ENCODE measurements at places on chromosomes 7 and 10.

DNA sequence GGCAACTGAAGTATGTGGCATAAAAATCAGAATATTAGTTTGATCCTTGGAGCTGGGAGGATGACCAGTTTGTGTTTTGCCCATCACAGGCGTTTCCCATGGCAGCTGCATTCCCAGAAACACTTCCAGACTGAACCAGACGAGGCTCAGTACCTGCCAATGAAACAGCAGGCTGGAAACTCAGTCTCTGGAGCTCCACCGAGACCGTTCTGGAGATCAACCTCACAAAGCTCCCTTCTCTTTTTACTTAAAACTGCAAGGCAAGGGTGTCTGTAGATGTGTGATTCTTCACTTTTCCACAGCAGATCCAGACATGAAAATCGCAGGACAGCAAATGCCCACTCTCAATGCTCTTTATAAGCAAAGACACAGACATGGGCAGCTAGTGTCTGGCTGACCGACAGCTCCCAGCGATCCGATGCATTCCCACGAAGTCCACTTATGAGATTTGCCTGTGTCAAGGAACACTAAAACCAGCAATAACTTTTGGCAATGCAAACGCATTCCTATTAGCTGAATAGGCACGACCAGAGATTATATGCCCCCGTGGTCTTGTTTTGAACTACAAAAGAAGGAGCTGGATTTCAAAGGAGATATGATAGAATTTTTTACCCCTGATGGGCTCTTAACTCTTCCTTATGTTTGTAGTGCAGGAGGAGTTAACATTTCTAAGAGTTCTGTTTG, 72.6 kb downstream of the ADAM12 start:
- no peak for DNase-seq

DNA sequence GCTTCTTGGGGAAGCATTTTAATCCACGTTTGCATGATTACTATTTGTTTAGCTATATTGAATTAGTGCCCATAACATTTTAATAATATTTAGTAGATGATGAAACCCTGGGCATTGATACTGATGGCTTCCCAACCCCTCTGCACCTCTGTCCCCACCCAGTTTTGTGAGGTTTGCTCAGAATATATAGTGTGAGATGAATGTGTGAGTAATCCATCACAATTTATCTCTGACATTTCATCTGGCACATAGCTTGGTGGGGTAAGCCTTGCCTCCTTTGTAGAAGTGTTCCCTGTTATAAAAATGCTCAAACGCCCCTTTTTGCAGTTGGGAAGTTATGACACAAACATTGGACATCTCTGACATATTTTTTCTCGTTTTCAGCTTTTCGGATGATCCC, 104.2 kb downstream of the WNT2 start:
- no peak for DNase-seq

GRCh38 chr7:148871030-148871429, 13.1 kb downstream of the EZH2 start:
- DNase-seq, result no peak

DNA sequence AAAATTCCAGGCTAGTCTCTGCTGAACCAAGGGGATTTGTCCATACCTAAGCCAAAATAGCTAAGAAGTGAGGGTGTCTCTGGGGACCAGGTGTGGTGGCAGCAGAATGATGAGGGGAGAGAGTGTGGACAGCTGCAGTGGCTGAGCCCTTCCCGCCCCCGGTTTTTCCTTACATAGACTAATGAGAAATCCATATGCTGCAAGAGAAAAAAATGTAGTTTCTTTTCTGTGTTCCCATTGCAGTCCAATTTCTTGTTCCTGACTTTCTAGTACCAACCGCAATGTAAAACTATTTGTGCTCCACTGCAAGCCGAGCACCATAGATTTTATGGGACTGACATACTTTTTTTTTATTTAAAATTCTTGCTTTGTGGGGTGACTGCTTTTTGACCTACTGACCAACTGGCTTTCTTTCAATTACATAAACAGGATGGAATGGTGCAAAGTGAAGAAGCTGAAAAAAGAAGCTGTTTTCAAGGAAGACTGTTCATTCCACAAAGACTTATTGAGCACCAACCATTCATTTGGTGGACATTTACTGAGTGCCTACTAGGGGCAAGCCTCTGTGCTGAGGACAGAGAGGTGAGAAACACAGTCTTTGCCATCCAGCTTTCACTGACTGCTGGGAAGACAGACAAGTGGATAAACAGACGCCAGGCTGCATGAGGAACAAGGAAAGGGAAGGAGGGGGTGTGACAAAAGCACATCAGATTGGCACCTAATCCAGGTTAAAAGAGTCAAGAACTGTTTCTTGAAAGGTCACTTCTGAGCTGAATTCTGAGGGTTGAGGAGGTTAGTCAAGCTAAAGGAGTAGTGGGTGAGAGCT, 9.8 kb downstream of the CEP41 start:
- no peak for DNase-seq

- no peak for DNase-seq
Observed at GRCh38 chr10:43702213-43702935, 53.7 kb upstream of the ZNF32 start.

- no peak for DNase-seq
Observed at GRCh38 chr7:38054199-38054598, 123.8 kb upstream of the STARD3NL start.

DNA sequence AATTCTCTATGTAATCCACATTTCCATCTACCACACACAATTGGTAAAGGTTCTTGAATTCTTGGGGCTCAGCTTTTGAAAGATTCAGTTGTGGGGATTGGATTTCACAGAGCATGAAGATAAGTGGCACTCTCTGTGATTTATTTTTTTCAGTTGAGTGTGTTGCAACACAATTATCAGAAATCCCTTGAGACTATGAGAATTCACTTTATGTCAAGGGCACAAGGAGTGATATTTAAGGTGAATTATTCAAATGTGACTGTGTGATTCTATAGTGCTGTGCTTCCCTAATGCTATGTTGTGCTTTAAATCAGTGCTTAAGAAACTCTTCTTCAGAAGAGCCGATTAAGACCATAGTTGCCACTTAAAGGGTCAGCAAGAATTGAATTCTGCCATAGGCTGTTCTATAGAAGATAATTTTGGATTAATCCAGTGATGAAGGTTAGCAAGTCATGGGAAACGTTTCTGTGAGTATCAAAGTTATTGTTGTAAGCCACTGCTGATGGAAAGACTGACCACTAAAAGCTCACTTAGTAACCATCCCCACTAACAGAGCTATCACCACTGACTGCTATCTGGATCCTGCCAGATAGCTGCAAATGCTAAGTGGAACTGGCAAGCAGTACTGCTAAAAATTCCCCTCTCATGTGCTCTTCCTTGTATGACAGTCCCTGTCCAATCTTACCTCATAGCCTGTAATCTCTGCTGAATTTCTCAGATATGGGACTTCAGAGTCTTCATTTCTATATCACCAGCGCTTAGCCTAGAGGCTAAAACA, 134.0 kb upstream of the SEMA3D start:
- DNase-seq, result no peak

- DNase-seq, result peak; percentile 32
Observed at GRCh38 chr10:14879124-14879927, 660 bp downstream of the SUV39H2 start.

GRCh38 chr10:95793401-95794045, 37.6 kb downstream of the ENTPD1 start:
- DNase-seq, result no peak

- no peak for DNase-seq
Observed at GRCh38 chr10:95319239-95319638, 28.4 kb upstream of the PDLIM1 start.

GRCh38 chr7:17929647-17930395, 10.5 kb downstream of the SNX13 start:
- no peak for DNase-seq

DNA sequence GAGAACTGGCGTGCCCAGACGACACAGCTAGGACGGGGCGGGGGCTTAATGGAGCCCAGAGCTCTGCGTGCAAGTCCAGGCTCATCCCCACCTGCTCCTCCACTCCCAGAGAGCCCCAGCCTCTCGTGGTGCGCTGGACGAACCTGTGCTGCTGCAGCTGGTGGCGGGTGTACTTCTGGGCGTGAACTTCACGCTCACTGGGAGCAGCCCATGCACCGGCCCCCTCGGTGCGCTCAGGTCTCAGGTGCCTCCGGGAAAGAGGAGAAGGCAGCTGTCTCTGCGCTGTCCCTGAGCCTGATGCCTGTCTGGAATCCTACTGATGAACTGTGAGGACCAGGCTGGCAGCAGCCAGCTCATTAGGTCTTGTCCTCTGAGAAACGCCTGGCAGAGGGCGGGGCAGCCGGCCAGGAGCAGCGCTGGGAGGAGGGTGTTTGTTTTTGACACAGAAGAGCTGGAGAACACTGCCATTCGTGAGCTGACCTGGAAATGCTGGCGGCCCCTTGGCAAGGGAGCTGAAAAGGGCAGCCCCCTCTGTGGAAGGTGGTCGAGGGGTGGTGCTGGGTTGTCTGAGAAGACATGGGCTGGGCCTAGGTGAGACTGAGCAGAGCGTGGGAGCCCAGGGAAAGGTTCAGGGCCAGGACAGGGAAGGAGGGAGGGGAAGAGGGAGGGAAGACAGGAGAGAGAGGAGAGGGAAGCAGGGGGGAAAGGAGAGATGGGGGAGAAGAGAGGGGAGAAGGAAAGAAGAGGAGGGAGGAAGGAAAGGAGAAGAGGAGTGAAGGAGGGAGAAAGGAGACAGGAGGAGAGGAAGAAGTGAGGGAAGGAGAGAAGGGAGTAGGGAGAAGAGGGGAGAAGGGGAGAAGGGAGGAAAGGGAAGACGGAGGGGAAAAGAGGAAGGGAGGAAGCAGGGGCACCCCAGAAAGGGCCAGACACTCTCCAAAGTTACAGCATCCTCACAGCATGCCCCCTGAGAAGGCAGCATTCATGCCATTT, 53.5 kb upstream of the TNS3 start:
- no peak for DNase-seq

DNA sequence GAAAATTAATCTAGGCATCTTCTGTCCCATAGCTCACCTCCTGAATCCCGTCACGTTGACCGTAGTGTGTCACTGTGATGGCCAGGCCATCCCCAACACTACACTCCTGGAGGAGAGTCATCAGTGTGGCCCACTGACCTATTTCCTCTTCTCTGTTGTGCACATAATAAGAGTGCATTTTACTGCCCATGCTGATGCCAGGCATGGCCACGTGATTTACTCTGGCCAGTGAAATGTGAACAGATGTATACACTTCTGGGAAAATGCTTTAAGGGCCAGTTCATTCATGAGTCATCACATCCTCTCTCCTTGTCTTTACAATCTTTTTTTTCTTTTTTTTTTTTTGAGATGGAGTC, 101.9 kb upstream of the PIP4K2A start:
- no peak for DNase-seq

- no peak for DNase-seq
Observed at GRCh38 chr7:2872296-2872874, 28.3 kb upstream of the GNA12 start.

DNA sequence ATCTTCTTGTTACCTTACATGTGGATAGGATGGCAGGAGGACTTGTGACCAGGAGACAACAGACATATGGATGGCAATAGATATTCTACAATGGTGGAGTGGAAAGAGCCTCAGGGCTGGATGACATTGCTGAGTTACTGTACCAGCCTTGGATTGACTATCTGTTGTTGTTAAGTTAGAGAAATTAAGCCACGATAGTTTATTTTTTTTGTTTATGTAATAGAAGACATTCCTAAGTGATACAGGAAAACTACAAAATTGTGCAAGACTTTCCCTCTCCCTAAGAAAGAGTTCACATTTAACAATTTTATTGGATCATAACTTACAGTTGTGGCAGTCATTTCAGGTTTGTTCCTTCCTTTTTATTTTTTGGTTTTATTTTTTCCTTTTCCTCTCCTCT, 230.7 kb upstream of the CACNA2D1 start:
- DNase-seq, result no peak

DNA sequence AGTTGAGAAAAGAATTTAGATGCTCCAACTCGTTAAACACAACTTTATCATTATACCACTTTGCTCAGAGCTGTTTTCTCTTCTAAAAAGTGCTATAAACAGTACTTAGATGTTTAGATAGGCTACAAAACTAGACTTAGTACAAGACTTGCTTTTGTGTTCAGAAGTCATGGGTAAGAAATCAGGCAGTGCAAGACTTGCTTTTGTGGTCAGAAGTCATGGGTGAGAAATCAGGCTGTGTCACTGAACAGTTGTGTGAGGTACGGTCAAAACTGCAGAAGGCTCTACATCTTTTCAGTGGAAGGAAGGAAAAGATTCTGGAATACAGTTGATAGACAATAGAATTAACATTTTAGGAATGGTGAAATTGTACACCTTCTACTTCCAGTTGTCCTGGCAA, 239.7 kb downstream of the DNAJB9 start:
- DNase-seq, result no peak
